Hepatic stellate cell (primary cell): ENCODE measurements at places on chromosomes 2 and 18.

- DNase-seq = no peak
These were observed 114.4 kb upstream of the DTNA start for GRCh38 chr18:34595690-34596089.

DNA sequence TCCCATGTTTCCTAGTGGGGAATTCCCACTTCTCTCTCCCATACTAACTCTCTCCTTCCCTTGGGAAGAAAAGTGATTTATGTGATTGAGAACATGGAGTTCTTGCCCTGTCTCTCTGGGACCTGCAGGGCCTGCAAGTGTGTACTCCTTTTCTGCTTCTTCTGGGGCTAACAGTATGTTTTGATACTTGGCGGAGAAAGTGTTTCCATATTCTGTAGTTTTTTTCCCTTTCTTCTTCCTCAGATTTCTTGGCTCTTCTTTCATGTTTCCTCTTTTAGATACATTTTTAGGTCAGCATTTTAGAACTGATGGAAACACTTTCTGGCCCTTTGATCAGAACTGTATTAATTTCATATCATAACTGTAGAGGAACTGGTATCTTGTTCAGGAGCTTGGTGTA lies 352.2 kb downstream of the DLGAP1 start:
- DNase-seq = no peak

GRCh38 chr2:234840336-234840735 lies 111.5 kb upstream of the SH3BP4 start:
- DNase-seq = peak; percentile 72

- DNase-seq = no peak
These were observed 14.8 kb upstream of the BIN1 start for GRCh38 chr2:127121776-127122176.

DNA sequence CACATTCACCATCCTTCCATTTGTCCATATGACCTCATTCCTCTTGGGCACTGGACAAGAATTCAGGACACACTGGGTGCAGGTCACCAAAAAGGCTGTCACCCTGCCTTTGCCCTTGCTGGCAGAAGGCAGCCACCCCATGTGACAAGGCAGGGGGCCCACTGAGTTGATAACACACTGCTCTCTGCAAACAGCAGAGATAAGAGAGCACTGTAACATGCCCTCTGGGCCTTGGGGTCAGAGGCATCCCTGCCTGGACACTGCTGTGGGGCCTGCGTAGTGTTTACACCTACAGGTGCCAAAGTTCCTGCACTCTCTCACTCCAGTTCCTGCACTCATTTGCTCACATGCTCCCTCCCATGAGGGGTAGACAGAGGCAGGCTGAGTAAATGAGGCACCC lies 344.7 kb upstream of the TCF4 start:
- no peak for DNase-seq

DNA sequence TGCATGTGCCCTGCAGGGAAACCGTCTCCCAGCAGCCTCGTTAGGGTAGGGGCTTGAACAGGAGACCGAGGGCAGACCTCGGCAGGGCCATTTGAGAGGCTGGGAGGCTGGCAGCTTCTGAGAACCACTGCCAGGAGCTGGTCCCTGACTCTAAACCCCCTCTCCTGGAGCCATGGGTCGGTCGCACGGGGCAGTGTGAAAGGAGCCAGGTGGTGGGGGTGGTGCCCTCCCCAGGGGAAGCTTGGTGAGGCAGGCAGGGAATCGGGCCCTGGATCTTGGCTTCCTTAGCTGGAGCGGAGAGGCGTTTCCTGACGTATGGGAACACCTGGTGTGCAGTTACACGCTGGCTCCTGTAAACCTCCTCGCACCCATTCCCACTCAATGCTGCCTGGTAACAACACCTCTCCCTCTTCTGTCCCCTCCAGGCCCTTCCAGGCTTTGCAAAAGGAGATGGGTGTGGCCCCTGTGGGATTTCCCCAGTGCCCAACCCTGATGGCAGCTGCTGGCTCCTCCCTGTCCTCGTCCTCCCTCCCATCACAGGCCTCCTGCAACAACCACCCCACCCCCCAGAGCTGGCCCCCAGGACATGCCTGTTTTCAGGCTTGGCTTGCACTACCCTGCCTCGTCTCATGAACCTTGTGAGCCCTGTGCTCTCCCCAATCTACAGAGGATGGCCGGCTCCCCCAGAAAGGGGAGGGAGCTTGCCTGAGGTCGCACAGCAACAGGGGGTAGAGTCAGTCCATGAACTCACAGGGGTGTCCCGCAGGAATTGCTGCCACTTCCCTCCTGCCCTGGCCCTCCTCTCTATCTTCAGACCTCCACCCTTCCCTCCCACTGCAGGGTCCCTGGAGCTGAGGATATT lies 24.4 kb downstream of the ADRA2B start:
- no peak for DNase-seq

DNA sequence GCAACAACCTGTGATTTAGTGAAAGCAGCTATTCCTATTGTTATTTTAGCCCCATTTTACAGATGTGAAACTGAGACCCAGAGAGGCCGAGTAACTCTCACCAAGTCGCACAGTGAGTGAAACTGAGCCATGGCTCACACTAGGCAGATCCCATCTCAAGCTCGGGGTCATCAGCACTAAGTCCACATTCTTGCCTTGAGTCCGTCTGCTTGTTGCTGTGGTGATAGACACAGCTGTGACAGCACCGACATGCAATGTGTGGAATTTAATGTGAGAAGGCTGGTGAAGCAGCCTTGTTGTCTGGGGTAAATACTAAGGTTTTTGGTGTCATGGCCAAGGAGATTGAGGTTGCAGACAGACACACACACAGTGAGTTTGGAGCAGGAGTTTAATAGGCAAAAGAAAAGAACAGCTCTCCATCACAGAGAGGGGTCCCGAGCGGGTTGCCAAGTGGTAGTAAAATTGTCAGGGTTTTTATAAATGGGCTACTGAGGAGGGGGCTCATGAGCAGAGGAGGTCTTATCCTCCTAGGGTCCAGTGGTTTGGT lies 40.2 kb upstream of the GMCL1 start:
- DNase-seq = peak; percentile 87

- DNase-seq = no peak
These were observed 135.8 kb downstream of the IKZF2 start for GRCh38 chr2:213015387-213016165.

DNA sequence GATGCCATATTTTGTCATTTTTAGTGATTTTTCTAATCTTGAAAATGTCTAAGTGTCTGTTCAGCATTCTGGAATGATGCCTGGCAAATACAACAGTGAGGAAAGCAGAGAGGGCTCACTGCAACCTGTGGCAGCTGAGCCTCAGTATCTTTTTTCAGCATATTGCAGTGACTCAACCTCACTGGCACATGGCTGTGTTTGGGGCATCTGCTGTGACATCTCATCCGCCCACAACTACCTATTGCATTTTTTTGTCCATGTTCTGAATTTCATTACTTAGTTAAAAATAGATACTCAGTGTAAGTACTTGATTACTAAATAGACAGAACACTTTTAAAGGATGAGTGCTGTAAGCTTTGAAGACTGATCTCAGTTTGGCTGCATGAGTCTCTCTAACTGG lies 10.7 kb downstream of the BABAM2 start:
- no peak for DNase-seq

DNA sequence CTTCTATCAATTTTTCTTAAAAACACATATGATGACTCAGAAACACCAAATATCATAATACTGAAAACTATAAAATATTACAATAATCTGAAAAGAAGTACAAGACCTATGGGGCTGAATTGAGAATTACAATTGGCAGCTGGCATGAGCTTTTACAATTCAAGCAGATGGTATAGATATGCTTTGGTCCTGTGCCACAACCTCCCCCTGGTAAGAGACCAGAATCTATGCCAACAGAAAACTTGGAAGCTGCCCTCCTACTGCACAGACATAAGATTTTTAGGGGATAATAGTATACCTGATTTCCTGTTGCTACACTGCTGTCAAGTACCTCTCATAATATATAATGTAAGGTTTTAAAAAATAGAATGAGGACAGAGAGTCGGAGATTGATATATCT lies 46.8 kb upstream of the CDH7 start:
- DNase-seq = no peak

DNA sequence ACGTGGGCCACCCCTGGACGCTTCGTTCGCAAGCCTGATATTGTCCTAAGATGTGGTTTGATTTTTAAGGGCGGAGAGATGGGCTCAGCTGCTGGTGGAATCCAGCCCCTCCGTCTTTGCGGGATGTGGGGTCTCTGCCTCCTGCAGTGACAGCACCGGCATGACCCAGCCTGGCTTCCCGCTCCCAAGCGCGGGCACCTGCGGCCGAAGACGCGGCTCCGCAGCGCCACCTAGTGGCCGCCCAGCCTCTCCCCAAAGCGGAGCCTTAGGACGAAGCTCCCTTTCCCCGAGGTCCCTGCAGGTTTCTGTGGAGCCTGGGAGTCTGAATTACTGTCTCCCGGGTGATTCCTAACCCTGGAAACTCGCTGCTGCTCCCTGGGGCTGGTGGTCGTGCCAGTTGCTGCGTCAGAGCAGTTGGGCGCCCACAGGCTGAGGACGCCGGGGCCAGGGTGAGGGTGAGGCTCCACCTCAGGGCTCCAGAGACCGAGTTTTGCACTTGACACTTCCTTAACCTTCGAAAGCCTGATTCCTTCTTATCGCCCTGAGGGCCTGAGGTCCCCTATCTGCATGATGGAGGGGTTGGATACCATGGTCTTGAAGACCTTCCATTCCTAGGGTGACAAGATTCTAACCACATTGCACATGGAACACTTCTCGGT lies 137.5 kb downstream of the TPO start:
- peak; percentile 85 for DNase-seq

DNA sequence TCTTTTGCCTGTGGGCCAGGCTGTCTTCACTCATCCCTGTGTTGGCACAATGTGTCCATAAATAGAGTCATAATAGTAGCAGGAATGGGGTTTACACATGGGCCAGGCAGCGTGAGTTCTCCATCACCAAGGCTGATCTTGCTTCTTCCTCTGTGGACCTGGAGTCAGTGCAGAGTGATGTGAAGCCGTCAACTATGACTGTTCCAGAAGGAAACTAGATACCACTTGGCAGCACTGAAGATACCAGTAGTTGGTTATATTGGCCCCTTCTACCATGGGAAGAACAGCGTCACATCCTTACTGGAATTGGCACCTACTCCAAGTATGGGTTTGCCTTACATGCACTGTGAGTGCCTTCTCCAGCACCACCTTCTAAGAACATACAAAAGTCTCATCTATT lies 30.2 kb downstream of the COPS8 start:
- DNase-seq = no peak

- DNase-seq = no peak
These were observed 13.5 kb downstream of the SNED1 start for GRCh38 chr2:241011751-241012510.

DNA sequence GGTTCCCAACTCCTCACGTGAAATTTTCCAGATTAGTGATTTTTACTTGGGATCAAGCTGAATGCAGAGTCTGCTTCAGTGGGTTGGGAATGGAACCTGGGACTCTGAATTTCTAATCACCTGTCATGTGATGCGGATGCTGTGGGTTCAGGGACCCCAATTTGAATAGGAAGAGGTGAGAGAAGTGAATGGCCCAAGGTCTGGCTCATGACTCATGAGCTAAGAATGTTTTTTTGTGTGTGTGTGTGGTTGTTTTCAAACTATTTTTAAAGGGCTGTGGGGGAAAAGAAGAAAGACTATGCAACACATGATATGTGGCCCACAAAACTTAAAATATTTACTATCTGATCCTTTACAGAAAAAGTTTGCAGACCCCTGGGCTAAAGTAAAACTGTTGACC lies 108.5 kb upstream of the CYRIA start:
- DNase-seq = no peak

DNA sequence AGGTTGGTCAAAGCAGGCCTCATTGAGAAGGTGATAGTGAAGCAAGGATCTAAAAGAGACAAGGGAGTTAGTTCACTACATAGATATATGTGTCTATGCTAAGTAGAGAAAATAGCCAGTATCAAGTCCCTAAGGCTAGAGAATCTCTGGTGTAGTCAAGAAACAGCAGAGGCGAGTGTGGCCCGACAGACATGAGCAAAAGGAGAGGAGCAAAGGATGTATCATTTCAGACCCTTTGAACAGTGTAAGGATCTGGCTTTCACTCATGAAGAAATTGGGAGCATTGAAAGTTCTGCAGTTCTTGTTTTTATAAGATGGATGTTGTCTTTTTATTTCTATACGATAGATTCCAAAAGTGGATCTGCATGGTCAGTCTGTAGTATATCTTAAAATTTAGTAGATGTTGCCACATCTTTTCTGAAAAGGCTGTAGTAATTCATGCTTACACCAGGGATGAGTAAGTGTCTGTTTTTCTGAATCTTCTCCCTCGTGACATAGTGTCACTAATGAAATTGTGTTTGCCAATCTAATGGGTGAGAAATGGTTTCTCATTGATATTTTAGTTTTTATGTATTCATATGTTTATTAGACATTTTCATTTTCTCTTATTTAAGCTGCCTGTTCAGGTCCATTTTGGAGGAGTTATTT lies 18.8 kb downstream of the SP100 start:
- no peak for DNase-seq

DNA sequence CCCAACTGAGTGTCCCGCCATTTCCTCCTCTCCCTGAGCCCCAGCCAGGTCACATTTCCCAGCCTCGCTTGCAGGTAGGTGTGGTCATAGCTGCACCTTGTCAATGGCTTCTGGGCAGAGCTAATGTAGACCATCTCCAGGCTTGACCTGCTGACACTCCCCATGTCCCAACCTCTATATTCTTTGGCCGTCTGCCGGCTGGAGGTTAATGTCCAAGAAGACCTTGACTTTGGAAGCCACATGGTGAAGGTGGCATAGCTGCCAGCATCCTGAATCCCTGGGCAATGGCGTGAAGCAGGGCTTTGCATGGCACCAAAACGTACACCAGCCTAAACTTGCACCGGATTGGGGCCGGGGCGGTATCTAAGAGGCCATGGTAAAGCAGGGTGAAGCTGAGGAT lies 88.3 kb downstream of the SPP2 start:
- DNase-seq = no peak

- no peak for DNase-seq
These were observed 517.6 kb downstream of the TXNL1 start for GRCh38 chr18:56120782-56121181.

- DNase-seq = peak; percentile 12
These were observed 68.5 kb downstream of the PIGN start for GRCh38 chr18:62118328-62118727.

DNA sequence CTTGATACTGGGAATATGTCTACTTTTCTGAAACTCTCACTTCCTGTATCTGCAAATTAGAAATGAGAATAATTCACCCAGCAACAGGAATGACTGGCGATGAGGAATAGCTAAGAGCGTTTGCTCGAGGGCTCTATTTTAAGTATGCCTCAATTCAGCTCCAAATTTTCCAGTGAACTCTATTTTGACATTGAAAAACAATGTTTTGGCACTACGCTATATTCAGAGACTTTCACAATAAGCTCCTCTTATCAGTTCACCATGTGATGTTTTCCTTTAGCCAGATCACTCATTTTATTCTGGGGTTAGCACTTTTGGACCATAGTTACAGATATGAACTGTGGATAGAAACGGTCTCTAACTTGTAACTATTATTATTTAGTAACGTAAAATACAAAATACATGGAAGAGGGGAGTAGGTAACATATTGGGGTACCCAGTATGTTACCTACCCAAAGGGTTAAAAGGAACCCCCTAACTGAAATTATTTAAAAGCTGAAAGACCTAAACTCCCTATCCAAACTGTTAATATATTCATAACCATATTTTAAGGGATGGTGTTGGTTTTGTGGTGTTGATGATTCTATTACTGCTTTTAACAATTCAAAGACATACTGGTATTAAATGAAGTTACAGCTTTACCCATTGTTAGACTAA lies 28.1 kb downstream of the SLC40A1 start:
- DNase-seq = no peak

- DNase-seq = no peak
These were observed 53.8 kb upstream of the ASB18 start for GRCh38 chr2:236317938-236318396.
